ENCODE measurements at places on chromosomes 11 and 22. TPM values are rescaled to one million over a fixed set of nuclear protein-coding genes. Genes with fewer than 3 reads are reported as not detected.

Gene SYT12
- 18.6 TPM for total RNA-seq

Gene TEAD1
- total RNA-seq = 62.9 TPM

Gene KCNE3
- total RNA-seq = not detected

Gene ADSL
- 94.1 TPM for total RNA-seq

Gene SNX32
- 0.06 TPM for total RNA-seq

Gene DNAJB7
- not detected for total RNA-seq

Gene TSSK2
- not detected for total RNA-seq

Gene POU2AF2
- not detected for total RNA-seq

Gene BACE1
- total RNA-seq = 8.4 TPM
